Osteoblast (primary cell): ENCODE measurements at places on chromosomes 13 and 19. TPM values are rescaled to one million over a fixed set of nuclear protein-coding genes. Genes with fewer than 3 reads are reported as not detected.

The CDX2 gene
- not detected in 2 replicates for total RNA-seq

The RGL3 gene
- 0.29 and 0.36 TPM in 2 replicates for total RNA-seq

The METTL21C gene
- not detected in 2 replicates for total RNA-seq

The FAM124A gene
- 1.1 and 1.2 TPM in 2 replicates for total RNA-seq

The OR7A5 gene
- total RNA-seq: not detected in 2 replicates

The SLAIN1 gene
- total RNA-seq: not detected in 2 replicates

The CLDN10 gene
- not detected in 2 replicates for total RNA-seq

The CGB3 gene
- not detected in 2 replicates for total RNA-seq

The ZNF628 gene
- total RNA-seq: 1.5 and 2.9 TPM in 2 replicates

The GPR12 gene
- not detected in 2 replicates for total RNA-seq

The ZNF793 gene
- total RNA-seq: 1.8 and 2.1 TPM in 2 replicates

The ZNF790 gene
- total RNA-seq: 6.9 and 8.3 TPM in 2 replicates

The PLIN4 gene
- under 0.01 TPM in 2 replicates for total RNA-seq

The CHST8 gene
- not detected in 2 replicates for total RNA-seq

The HRC gene
- not detected in 2 replicates for total RNA-seq

The SELENOV gene
- total RNA-seq: not detected in 2 replicates

The ZNF579 gene
- 6.9 and 7.4 TPM in 2 replicates for total RNA-seq

The TRPC4 gene
- 8.3 and 9.8 TPM in 2 replicates for total RNA-seq

The PRRG2 gene
- total RNA-seq: under 0.01 and 0.29 TPM in 2 replicates

The IQCN gene
- total RNA-seq: 2.5 and 3.5 TPM in 2 replicates
